ENCODE measurements at places on chromosomes 2 and 18. TPM values are rescaled to one million over a fixed set of nuclear protein-coding genes. Genes with fewer than 3 reads are reported as not detected.

The FASTKD1 gene
- total RNA-seq: 65.2 TPM

The RMDN2 gene
- total RNA-seq: 4.8 TPM

The MYOM1 gene
- 878 TPM for total RNA-seq

The C2orf92 gene
- 4.6 TPM for total RNA-seq

The GAREM2 gene
- total RNA-seq: 1.1 TPM

The SLC9A4 gene
- not detected for total RNA-seq

The DAW1 gene
- not detected for total RNA-seq

The APOB gene
- 3.4 TPM for total RNA-seq

The KCNG3 gene
- total RNA-seq: not detected

- DNase-seq: no peak
Measured at GRCh38 chr2:164560181-164560792, 61.0 kb downstream of the GRB14 start.

DNA sequence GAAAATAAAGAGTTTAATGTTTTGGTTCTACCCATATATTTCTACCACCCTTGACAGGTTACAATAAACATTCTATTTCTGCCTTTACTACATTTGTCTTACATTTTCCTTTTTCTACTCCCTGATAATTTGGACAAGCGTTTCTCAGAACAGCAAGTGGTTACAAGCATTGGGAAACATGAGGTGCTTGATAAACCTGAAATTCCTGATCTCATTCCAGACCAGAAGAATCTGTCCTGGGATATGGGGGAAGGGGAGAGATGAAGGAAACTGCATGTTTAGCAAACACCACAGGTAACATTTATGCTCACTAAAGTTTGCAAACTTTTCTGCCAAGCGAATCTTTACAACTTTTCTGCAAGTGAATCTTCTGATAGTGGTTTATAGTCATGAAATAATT is 28.3 kb upstream of the DSC1 start:
- DNase-seq: no peak

DNA sequence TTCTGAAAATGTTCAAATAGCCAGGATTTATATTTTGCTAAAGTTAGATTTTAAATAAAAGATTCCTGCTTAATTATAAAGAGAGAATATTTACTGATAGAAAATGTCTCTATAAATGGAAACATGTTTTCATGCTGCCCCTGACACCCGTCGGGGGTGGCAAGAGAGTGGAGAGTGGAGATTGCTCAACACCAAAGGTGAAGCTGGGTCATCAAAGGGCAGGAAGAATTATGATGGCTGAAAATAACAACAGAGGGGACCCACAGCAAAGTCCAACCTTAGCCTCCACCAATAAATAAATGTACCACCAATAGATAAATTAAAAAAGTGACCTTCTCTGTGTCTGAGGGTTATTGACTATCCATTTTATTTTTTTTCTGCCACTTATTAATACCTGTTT is 326.8 kb upstream of the GYPC start:
- DNase-seq: no peak

DNA sequence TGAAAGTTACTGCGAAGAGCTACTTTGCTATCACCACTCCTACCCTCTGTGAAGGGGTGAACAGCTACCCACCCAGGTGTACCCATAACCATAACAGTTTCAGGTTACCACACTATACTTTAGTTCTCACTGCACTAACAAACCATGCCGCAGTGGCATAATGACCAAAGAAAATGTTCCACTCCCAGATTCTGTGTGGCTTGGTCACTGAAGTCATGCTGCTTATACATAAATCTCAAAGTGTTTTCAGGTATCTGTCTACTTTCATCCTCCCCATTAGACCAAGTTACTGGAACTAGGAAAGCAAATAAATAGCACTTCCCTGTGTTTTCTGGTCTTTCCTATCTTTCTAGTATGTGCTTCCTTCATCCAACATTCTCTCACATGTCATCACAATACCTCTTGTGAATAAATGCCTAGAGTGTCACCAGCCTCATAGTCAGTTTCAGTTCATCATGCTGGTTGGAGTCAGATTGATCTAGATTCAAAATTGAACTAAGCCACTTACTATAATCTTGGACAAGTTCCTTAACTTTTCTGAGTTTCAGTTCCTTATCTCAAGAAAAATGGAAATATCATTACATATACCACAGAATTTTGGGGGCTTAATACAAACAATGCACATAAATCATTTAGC is 293.6 kb downstream of the FSIP2 start:
- DNase-seq: no peak

DNA sequence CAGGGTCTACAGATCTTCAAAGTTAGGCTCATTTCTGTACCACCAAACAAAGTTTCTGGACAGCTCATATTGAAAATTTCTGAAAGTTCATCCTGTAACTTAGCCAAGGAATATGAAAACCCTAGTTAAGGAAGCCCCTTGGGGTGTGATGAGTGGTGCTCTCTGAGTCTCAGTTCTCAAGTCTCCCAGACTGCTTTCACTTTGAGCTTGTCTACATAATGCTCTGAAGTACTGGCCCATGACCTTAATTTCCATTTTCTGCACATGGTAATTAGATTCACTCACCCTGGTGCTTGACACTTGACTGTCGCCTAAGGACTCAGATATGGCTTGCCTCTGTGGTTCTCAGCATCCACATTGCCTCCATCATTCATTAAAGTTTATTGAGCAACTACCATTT is 51.7 kb upstream of the SATB2 start:
- DNase-seq: no peak

DNA sequence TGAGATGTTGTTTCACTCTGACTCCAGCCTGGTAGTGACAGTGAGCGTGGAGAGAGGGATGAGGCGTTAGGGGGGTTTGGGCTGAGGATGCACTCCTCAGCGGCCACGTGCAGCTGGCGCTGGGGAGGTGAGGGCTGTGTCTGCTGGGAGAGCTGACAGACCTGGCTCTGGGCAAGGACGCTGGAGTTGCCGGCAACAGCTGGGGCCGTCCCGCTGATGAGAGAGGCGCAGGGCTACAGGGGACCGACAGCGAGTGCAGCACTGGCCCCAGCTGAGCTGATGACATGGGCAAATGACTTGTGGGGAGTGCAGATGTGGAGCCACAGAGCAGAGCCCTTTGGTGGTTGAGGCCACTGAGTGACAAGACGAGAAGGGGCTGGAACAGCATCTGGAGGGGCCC is 38.4 kb downstream of the COA5 start:
- DNase-seq: peak; percentile 44

- DNase-seq: no peak
Measured at GRCh38 chr2:34251578-34251977, 652.5 kb upstream of the FAM98A start.

GRCh38 chr2:110886826-110887573 is 154.6 kb downstream of the ACOXL start:
- no peak for DNase-seq

GRCh38 chr2:65630643-65631042 is 198.2 kb upstream of the SPRED2 start:
- DNase-seq: no peak

DNA sequence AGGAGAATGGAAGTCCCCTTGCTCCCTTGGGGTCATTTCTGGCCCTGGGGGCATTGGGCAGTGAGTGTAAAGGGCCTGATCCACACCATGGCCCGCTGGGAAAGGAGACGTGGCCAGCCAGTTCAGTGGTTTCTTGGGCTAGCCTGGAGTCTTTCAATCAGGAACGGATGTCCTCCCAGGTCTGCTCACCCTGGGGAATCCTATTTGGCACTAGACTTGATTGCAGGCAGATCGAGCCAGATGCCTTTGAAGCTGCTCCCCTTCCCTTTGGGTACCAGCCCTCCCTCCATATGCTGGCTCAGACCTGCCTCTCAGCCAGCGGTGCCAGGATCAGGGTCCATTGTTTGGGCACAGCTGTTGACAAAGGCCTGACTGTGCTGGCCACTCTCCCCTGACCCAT is 11.0 kb downstream of the FBLN7 start:
- DNase-seq: no peak

DNA sequence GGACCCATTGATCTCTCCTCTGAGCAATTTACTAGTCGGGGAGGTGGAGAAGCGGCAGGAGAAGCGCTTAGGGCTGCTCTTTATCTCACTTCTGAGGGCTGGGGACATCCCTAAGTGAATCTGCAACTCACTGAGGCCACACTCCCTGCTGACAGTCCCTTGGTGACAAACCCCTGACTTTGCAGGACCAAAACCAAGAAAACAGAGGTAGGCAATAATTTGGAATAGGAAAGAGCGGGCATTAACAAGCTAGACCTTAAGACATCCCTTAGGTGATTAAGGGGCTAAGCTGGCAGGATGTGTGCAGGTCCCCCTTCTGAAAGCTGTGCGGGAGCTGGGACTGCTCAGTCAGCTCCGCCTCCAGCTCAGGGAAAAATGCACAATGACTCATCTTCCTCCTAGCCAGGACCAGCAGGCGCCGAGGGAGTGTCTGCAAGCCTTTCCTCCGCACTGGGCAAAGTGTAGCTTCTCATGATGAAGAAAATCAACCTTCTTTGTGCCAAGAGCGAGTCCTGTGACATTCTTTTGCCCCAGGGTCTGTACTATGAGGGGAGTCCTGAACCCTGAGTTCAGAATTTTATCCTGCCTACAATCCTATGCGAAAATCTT is 63.3 kb downstream of the BOD1L2 start:
- DNase-seq: no peak

- no peak for DNase-seq
Measured at GRCh38 chr18:77645170-77645872, 395.7 kb downstream of the GALR1 start.

- no peak for DNase-seq
Measured at GRCh38 chr18:9814431-9814830, 71.3 kb upstream of the TXNDC2 start.

GRCh38 chr2:27621524-27621923 is 7.3 kb downstream of the CCDC121 start:
- no peak for DNase-seq

DNA sequence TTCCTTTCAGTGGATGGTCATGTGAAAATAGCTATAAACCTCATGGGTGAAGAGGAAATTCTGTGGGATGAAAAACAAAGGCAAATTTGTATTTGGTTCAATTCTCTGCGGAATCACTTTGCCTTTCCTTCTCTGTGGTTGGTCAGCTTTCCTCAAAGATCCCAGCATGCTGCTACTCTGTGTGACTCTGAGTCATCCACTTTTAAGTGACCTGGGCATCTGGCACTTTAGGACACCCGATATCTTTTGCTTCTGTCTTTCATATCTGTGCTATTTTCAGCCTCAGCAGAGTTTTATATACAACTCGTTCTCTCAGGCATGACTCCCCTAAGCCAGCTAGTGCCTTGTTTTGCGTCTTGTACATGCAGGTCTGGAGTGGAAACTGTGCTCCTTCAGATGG is 217.0 kb upstream of the PIEZO2 start:
- DNase-seq: no peak

GRCh38 chr2:36667931-36668330 is 28.6 kb upstream of the VIT start:
- no peak for DNase-seq

- DNase-seq: peak; percentile 56
Measured at GRCh38 chr2:240323601-240324291, 111.7 kb upstream of the GPC1 start.

DNA sequence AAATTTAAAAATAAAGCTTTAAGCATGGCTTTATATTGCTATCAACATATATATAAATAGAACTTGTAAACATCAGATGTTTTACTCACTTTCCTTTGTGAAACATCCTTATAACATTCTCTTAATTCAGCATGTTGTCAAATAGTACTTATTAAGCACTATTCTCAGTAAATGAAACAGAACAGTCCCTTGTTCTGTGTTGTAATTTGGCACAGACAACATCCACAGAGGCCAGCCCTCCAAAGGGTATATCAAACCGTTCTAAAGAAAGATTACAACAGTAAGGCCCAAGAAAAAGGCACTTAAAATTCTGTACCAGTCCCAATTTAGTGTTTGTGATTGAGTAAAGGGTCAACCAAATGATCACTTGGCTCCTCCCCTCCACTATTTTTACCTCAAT is 46.0 kb downstream of the GAREM1 start:
- DNase-seq: no peak

GRCh38 chr2:67790622-67791021 is 272.2 kb downstream of the C1D start:
- DNase-seq: no peak

- DNase-seq: no peak
Measured at GRCh38 chr2:13002536-13003331, 286.0 kb downstream of the TRIB2 start.

GRCh38 chr2:229849073-229849472 is 72.7 kb downstream of the TRIP12 start:
- DNase-seq: no peak

DNA sequence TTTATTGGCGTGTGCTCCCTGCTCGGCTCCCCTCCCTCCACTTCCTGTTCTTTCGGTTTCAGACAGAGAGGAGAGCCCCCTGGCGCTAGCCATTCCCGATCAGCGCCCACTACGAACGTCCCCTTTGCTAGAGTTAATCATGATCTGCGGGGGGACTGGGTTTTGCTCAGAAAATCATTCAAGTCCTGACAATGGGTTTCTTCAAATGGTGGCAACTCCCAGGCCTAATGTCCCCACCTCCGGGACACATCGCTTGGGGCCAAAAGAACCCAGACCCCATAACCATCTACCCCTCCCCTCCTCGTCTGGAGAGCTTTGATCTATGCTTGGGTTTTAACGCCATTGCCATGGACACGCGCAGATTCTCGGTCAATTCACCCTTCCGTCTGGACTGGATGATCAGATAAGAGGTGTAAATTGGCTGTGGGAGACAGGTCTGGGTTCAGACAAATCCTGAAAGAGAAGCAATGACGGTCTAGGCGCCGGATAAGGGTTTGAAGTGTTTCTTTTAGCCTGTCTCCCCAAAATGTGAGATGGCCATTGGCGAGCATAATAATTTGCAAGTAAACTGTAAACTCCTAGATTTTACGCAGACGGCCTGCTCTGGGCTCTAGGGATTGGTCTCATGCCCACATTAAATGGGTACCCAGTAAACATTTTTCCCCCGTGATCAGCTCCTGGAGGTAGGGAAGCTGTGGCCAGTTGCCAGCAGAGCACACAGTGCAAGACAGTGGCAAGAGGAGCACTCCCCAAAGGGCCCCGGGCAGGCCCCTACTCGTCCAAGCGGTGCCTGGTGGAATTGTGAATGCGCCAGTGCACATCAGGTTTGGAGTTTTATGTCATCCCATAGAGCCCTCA is 4.7 kb downstream of the NRP2 start:
- DNase-seq: no peak

DNA sequence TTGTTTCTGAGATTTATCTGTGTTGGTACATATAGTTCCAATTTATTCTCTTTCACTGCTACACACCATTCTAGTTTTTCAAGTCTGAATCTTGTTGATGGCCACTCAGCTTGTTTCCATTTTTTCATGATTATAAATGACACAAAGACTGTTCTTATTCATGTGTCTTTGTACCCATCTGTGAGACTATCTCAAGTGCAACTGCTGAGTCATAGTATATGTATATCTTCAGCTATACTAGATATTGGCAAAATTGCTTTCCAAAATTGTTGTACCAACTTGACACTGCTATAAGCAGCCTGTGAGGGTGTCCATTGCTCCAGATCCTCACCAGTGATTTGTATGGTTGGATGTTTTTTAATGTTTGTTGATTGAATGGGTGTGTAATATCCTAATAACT is 37.2 kb upstream of the RTN4 start:
- no peak for DNase-seq

DNA sequence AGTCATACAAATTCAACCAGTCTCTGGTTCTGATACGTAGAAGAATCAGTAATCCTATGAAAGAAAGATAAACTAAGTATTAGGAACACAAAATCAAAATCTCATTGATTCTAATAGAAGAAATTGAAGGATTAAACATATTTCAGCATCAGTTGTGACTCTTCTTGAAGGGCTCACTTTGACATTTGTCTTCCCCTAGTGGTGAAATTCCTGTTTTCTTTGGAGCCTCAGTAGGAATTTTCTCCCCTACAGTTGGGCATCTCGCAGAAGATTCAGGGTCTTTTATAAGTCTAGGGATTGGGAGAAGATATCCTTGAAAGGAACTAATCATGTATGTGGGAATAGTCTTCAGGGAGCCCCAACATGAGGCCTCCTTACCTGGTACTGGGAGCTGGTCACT is 2.8 kb upstream of the CRYGB start:
- no peak for DNase-seq

Measured in cardiac septum (tissue), 1 donor.